ENCODE measurements at places on chromosomes 2 and 18.
A peak's percentile ranks its signal among the peaks of the same experiment; 100 is the strongest.

GRCh38 chr18:3323900-3324299 lies 62.0 kb downstream of the MYL12B start:
- DNase-seq, result no peak

GRCh38 chr2:66536997-66537396 lies 102.1 kb downstream of the MEIS1 start:
- no peak for DNase-seq

DNA sequence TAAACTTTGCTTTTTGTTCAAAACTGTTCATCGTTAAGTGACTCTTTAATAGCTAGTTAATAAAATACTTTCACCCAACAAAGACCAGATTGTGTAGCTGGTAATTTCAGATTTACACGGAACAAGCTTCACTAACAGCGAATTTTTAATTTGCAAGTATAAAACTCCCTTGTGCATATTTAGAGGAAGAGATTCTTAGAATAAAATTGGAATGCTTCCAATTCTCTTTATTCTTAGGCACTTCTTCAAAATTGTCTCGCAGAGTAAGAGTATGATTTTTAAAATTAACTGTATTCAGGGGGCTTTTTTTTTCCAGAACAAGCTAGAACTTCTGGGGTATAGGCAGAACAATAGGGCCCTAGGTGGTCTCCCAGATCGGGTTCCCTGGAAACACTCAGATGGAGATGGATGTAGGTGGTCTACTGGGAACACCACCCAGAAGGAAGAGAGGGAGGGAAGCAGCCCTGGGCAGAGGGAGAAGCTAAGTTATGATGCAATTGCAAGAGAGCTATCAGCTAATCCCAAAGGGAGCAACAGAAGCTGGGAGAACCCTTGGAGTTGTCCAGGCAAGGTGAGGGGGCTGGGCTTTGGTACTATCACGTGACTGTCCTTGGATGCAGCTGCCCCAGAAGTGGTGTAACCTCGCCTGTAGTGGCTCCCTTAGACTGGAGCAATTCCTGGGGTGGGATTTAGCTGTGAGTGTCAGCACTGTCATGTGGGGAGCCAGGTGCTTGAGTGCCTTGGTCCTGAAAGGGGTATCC lies 151.7 kb upstream of the ASB18 start:
- DNase-seq, result no peak

- no peak for DNase-seq
Observed at GRCh38 chr2:99644419-99644787, 154.6 kb upstream of the REV1 start.

GRCh38 chr2:236813766-236814165 lies 244.1 kb downstream of the ACKR3 start:
- DNase-seq, result no peak

DNA sequence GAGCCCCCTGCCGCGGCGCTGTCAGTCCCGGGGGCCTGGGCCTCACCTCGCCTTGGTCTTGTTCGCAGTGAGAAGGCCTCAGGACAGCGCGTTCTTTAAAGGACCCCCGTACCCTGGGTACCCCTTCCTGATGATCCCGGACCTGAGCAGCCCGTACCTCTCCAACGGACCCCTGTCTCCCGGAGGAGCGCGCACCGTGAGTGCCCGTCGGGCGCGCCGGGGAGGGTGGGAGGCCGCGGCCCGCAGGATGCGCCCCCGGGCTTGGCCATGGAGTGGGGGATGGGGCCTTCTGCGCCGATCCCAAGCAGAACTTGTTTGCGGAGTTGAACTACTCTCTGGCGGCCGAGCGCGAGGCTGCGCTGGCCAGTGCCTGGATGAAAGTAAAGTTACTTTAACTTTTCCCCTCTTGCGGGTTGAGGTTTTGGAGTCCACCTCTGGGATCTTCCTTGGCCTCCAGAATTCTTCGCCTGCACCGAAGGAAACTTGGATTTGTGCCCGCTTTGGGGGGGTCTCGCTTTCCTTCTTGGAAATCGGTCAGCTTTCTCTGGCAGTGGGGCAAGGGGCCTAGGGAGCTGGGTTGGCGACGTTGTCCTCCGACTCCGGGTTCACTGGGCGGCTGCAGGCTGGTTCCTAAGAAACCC lies 1.2 kb downstream of the TCF7L1 start:
- DNase-seq, result no peak

DNA sequence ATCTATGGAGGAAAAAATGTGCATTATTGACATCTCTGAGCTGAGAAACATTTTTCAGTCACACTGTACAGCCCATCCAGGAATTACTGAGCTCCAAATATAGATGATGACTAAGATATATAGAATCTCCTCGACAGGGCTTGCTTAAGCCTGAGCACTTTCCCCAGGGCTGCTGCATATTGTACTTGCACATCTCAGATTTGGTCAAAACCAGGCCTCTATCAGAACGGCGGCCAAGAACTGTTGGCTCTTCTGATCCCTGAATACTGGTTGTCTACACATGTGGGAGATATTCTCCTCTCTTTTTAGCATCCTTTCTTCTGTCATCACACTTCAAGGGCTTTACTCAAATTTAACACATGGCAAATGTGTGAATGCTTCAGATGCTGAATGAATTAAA lies 201.5 kb upstream of the SLC35G4 start:
- peak; percentile 42 for DNase-seq

- no peak for DNase-seq
Observed at GRCh38 chr18:62759704-62760402, 44.5 kb downstream of the PHLPP1 start.

- DNase-seq, result no peak
Observed at GRCh38 chr2:160432633-160433032, 61.0 kb downstream of the RBMS1 start.

DNA sequence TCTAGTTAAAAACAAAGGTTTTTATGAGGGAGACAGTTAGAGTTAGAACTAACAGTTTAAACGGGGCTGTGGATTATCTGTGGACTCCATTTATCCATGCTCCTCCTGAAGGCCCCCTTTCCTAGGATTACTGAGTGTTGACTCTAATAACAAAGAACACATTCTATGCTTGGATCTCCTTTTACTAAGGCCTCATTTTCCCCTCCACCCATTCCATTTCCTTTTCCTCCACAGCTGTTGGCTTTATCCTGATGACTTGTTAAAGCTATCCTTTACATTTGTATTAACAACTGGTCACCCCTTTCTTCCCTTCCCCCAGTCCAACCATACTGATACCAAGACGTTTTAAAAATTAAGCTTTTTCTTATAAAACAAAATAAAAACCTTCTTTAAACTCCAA lies 220.6 kb downstream of the SRBD1 start:
- no peak for DNase-seq

DNA sequence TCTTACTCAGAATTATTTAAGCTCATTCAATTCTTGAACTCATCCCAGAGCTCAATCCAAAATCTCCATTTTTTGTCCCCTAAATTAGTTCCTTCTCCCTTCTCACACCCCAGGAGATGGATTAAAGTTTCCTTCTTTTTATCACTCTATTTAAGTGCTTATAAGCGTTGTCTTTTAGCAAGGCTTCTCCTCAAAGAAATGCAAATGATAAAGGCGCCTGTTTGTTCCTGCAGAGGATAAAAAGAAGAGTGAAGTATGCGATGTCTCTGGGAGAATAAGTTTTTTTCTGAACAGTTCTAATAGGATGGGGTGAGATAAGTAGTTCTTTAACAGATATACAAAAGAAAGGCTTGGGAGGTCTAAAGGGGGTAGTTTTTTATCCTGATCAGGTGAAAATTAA lies 303.3 kb downstream of the CNTNAP5 start:
- no peak for DNase-seq

- no peak for DNase-seq
Observed at GRCh38 chr2:65278531-65278981, 50.9 kb downstream of the ACTR2 start.

DNA sequence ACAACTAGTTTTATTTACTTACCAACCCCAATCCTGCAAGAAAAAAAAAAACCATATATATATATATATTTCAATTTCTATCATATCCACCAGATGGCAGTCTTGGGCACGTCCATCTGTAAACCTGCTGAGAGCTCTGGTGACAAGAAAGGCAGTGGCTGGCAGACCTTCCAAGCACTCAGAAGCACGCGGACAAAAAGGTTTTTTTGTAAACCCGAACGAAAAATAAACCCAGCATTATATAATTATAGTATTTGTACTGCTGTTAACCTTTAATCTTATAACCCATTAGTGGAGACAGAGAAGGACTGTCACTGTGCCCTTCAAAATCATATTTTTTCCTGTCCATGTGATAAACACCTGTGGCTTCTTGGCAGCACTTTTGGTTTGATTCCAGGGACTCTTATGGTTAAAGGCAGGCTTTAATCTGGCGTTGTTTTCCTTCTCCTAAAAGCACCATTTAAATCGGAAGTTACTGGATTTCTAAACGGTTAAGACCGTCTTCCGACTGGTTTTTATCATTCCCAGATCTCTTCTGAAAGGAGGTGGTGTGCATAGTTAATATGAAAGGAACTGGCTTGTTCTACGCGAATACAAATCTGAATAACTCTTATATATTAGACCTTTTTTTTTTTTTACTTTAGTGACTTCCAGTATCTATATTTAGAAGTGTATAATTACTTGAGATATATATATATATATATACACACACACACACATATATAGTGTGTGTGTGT lies 31.0 kb upstream of the SLC3A1 start:
- DNase-seq, result no peak

- no peak for DNase-seq
Observed at GRCh38 chr2:185245806-185246205, 492.8 kb upstream of the FSIP2 start.

DNA sequence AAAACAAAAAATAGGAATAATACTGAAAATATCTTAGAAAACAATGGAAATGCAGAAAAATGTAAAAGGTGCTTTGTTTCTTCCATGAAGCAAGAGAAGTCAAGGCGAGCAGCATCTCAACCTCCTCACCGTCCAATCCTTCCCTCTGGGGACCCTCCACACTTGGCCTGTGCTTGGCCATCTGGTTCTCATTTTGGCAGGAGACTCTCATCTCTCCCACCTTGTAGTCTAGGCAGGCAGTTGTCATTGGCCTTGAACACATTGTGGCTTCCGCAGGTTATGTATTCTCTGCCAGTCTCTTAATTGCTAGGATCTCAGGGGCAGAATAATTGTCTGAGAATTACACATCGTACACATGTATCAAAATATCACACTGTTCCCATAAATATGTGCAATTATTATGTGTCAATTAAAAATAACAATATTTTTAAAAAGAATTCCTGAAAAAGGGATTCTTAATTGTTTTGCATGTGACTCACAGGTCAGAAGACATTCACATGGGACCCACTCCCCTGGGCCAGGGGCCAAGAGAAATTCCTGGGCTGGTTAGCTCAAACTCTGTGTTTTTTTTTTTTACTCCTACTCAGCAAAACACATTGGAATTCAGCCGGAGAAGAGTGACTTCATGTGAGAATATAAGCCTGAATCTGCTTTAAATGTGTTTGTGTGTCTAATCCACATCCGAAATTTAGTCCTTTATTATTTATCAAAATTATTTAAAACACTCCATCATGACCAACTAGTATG lies 14.0 kb upstream of the ANKRD62 start:
- DNase-seq, result peak; percentile 5

DNA sequence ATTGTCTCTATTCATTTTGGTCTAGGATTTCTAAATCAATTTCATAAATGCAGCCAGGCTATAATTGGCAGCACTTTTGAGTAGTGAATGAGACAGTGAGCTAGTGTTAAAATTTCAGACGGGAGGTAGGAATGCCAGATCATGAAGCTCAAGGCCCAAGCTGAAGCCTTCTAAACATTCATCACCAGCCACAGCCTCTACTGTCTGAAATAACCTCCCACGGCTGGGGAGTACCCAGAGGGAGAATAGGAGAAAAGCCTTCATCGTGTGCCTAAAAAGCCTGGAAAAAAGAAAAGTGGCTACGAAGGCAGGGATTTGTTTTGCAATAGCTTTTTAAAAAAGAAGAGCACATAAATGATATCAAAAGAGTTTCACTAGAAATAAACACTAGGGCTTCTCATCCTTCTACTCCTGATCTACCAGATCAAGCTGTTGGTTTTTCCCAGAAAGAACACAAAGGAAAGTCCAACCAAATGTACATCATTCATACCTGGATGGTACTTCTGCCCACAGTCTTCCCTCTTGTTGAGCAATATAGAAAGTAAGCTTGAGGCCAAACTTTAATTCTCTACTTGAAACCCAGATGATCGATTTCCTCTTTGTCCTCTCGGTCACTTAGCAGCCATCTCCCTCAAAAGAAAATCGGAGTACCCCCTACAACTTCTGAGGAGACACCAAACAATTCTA lies 48.1 kb upstream of the SLC39A10 start:
- DNase-seq, result no peak

- DNase-seq, result no peak
Observed at GRCh38 chr18:46712406-46712805, 44.4 kb downstream of the ST8SIA5 start.

GRCh38 chr2:74983631-74984392 lies 25.4 kb downstream of the POLE4 start:
- no peak for DNase-seq

GRCh38 chr2:129799036-129799958 lies 180.2 kb upstream of the RAB6C start:
- DNase-seq, result no peak

- no peak for DNase-seq
Observed at GRCh38 chr18:79948719-79949411, 2.6 kb downstream of the SLC66A2 start.

GRCh38 chr2:147037048-147037447 lies 807.8 kb upstream of the ACVR2A start:
- DNase-seq, result no peak

DNA sequence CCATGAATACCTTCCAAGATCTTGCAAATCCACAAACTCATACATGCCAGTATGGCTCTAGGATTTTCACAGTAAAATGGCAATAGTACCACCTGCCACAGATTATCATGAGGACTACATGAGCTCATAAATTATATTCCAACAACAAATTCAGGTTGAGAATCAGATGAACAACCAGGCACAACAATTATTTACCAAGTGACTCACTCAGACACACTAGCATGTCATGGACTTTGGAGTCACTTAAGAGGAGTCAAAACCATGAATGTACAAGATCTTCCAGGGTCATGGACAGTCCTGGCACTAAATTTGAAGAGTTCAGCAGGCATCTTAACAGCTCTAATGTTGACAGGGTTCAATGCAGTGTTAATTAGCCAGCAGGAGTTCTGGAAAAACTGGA lies 34.4 kb upstream of the BZW1 start:
- no peak for DNase-seq

GRCh38 chr2:25221579-25221978 lies 53.2 kb upstream of the POMC start:
- no peak for DNase-seq

DNA sequence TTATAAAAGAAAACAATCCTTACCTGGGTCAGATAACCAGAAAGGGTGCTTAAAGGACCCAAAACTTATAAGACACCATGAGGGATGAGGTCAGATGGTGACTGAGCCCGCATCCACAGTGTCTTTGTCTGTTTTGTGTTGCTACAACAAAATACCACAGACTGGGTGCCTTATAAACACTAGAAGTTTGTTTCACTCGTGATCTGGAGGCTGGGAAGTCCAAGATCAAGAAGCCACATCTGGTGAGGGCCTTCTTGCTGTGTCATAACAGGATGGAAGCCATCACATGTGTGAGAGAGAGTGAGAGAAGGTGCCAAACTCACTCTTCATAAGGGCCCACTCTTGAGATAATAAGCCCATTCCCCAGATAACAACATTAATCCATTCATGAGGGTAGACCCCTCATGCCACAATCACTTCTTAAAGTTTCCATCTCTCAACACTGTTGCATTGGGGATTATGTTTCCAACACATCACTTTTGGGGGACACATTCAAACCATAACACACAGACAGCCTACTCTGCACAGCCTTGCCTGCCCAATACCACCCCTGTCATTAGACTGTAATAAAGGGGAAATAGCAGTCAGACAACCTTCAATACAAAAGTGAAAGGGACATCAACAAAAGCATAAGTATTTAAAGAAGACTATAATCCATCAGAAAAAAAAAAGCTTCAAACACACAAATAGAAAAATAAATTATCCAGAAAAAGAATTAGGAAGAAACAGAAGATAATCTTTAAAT lies 249.8 kb downstream of the ANAPC1 start:
- no peak for DNase-seq
